Activated T-cell treated with anti-CD3 and anti-CD28 coated beads for 48 hours (primary cell): ENCODE measurements at places on chromosomes 1 and 21.

DNA sequence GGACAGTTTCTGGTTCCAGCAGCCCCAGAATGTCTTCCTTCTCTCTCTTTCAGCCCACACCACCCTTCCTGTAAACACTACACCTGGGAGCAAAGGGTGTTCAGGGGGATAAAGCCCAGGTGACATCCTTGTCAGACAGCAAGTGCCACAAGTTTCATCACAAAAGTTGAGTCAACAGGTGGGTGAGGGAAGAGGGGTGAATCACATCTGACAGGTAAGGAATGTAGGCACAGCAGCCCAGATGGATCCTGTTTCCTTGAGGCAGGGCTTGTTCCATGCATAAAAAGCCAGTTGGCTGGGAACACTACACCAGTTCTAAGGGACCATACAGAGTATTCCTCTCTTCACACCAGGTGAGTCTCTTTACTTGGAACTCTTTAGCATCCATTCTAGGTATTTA, at the start of gene SPRR1B:
TSS of gene SPRR1B (plus strand) at position 309 of the 400 bp plus-strand sequence. CDS start 1,143 bp downstream, outside the sequence.
- DNase-seq = no peak

GRCh38 chr1:152457071-152457470, 43.0 kb upstream of the CRNN start:
- no peak for DNase-seq

GRCh38 chr1:40879482-40880175, 17.5 kb upstream of the CITED4 start:
- DNase-seq = no peak

GRCh38 chr1:179226738-179227137, 2.7 kb downstream of the ABL2 start:
- DNase-seq = no peak

DNA sequence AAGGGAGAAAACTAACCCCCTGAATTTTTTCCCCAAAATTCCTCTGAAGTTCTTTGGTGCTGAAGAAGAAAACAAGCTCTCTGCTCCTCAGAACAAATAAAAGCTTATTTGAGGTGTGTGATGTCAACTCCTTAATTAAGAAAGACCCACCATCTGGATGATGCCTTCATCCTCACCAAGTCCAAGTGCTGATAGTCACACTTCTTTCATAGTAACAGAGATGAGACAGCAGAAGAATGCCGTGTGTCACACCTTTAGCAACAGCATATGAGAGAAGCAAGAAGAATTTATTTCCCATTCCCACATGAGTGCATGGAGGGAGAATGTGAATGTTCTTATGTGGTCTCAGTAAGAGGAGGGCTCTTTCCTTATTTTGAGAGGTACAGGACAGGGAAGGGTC, 91.2 kb downstream of the TGFB2 start:
- no peak for DNase-seq

DNA sequence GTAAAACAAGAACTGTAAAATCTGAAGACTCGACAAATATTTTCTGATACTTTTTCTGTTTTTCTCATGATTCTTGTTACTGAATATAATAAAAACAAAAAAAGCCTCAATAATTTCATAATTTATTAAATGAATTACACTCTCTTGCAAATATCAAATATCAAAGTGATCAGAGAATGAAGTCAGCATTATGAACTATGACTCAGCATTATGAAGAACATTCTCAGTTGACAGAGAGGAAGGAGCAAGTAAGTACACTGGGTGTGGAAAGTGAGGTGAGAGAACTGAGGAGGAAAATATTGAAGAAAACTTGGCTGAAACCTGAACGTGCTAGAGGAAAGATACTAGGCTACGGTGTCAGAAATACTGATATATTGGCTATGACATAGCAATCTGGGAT, 529.5 kb downstream of the KCNT2 start:
- DNase-seq = no peak

GRCh38 chr1:199362996-199363395, 664.5 kb upstream of the NR5A2 start:
- DNase-seq = no peak

GRCh38 chr1:213621077-213621476, 366.7 kb upstream of the PROX1 start:
- no peak for DNase-seq

DNA sequence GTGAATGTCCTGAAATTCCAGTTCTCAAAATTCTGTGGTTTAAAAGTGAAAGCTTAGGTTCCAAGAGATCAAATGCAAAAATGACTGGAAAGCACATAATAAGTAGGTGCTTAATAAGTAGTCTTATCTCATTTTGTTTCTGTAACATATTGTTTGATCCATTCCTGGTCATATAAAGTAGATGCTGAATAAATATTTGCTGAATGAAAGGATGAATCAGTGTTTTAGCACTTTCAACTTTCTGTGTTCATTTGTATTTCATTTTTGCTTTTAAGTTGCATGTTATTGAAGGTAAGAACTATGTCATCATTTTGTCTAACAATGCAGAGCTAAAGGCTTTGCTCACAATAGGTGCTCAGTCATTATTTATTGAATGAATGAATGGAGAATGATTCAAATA, 6.3 kb downstream of the MAST2 start:
- DNase-seq = no peak

DNA sequence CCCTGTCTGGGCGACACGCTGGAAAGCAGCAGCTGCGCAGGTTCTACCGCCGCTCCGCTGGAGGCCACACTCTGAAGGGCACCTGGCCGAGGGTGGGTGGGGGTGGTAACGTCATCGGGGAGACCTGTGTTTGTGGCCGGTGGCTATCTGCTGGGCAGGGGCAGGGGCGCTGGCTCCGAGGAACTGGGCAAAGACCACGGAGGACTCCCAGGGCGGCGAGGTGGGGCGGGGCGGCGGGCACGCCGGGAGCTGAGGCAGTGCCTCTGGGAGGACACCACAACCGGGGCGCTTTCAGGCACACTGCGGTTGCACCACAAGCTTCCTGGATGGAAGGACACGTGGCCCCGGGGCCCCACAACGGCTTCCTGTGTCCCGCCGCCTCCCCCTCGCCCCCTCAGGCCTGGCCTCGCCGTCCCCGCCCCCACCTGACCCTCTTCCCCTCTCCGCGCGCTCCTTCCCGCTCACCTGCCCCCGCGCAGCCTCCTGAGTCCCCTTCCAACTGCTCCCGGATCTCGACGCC, 3.3 kb upstream of the DENND2D start:
- DNase-seq = peak; percentile 75

GRCh38 chr1:207863893-207864535, 46.9 kb downstream of the CD34 start:
- no peak for DNase-seq

- DNase-seq = no peak
These were observed 157.2 kb downstream of the PLA2G4A start for GRCh38 chr1:186985889-186986491.

DNA sequence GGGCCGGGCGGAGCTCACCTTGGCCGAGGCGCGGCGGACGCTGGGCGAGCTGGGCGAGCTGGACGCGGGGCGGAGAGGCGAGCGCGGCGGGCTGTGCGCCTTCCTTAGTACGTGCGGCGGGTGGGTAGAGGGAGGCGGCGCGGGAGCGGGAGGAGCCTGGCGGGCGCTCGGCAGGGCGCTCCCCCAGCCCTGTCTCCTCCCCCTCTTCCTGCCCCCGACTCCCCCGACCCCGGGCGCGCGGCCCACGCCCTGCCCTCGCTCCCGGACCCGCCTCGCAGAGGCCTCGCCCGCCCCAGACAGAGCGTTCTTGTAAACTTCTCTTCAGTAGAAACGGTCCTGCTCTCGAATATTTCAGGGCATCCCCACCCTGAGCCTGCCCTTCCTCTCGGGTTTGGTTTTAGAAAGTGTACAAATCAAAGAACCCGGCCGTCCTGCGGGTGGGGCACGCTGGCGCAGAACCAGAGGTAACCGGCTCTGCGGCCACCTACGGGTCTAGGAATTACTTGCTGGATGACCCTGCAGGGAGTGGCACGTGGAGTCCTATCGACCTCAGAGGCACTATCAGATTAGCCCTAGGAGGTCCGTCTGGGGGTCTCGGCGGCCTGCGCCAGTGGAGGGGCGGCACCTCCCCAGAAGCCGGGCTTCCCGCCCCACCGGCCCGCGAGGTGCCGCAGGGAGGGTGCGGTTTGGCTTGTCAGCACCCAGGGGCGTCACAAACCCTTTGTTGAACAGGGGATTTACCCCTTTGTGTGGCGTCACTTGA, at the start of gene S100A10:
TSS of gene S100A10 (minus strand) at position 126 of the 763 bp plus-strand sequence. CDS start 7,629 bp downstream, outside the sequence.
- DNase-seq = peak; percentile 63

DNA sequence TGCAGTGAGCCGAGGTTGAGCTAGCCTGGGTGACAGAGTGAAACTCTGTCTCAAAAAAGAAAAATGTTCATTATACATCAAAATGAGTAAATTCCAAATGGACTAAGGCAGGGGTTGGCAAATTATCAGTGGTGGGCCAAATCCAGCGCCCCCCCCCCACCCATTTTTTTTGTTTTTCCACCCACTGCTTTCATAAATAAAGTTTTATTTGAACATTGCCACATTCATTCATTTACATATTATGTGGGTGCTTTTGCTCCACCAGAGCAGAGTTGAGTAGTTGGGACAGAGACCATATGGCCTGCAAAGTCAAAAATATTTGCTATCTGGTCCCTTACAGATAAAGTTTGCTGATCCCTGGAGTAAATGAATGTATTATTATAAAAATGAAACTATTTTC, 99.4 kb downstream of the ZMYM4 start:
- no peak for DNase-seq

- DNase-seq = no peak
These were observed 81.6 kb upstream of the CD55 start for GRCh38 chr1:207239874-207240273.

DNA sequence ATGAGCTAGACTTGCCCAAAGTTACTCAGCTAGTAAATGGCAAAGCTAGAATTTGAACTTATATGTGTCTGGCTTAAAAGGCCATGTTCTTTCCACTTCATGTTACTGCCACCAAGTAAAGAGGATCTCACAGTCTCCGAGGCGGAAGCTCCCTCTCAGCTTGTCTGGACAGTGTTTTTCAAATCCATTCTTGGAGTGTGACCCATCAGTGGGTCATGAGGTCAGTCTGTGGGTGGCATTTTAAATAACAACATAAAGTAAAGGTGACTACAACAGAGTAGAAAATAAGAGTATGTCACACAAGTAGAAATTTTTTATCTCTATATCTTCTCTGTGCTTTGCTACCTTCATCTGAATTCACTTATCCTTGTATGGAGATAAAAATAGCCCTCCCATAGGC, 3.2 kb upstream of the HMGB4 start:
- no peak for DNase-seq
